Mononuclear cell (primary cell): ENCODE measurements at places on chromosomes 1 and 21. TPM values are rescaled to one million over a fixed set of nuclear protein-coding genes. Genes with fewer than 3 reads are reported as not detected.

Gene OR10K1
- not detected for total RNA-seq

Gene C8A
- total RNA-seq = not detected

Gene SYNJ1
- total RNA-seq = 10.7 TPM

Gene HTR6
- 0.31 TPM for total RNA-seq
